ENCODE measurements at places on chromosomes 7 and 10.

- DNase-seq = no peak
Measured at GRCh38 chr7:91571601-91572000, 307.4 kb downstream of the FZD1 start.

DNA sequence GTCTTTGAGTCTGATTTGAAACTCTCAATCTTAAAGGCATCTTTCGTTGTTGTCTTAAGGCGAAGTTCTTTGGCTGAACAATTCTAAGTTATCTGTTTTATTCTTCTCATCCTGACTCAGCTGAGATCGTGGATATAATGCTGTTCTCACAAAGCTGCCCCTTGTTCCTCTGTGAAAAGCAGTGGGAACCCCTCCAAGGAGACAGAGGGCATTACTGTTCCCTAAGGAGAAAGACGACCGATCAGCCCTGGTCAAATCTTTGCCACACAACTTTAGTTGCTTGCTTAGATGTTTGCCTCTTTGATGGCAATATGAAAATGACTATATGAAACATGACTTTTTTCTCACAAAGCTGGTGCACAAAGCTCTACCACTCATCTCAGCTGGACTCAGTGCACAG, 1016.7 kb downstream of the REEP3 start:
- no peak for DNase-seq

DNA sequence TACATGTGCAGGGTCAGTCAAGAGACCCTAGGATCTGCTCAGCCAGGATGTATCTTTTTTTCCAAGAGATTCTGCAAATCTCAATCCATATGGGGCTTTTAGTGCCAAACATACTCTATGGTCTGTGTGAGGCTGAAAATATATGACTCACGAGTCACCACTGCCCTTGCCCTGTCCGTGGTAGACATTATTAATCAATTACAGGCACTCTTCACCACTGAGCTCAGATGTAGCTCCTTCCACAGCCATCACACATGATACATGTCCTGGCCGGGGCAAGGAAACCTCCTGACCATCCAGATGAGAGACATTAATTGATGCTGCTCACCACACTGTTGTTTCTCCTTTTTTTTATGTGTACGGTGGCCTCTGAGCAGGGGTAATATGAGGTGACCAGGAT, 90.2 kb upstream of the RET start:
- no peak for DNase-seq

GRCh38 chr7:70214071-70214470, 615.8 kb downstream of the AUTS2 start:
- no peak for DNase-seq

- DNase-seq = no peak
Measured at GRCh38 chr7:19403691-19404090, 258.5 kb upstream of the FERD3L start.

DNA sequence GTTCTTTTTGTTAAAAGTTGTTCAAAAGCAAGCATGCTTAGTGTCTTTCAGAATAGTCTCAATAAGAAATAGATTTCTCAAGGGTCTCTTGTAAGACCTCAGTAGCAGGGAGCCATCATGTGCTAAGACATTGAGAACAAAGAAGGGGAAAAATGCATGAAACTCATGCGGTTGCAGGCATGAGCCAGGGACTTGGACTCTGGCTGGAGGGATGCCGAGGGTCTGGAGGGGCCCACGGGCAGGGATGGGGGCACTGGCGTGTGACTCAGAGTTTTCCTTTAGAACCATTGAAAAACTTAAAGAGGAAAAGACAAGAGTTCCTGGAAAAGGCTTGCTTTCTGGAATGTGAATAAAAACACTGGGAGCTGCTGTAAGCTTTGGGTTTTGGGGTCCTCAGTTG, 253.3 kb downstream of the CCDC3 start:
- DNase-seq = no peak

DNA sequence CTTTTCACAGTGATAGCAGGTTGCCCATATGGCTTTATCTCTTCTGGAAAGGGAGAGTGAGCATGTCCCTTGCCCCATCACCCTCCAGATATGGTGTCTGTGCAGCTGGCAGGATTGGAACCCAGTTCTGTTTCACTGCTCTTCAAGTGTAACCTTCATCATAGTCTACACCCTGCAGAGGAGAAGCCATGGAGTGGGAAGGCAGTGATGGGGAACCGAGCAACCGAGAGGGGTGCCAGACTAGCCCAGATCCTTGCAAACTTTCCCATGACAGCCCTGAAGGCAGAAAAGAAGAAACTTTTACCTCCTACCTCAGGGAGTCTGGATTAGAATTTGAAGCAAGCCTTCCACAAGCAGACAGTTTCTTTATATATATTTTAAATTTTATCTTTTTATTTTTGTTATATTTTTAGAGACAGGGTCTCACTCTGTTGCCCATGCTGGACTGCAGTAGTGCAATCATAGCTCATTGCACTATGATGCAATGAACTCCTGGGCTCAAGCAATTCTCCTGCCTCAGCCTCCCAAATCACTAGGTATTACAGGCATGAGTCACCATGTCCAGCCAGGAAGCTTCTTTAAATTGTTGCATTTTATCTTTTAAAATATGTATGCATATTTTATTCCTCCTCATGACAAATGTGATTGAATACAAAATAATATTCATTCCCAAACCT, 133.3 kb downstream of the KCNMA1 start:
- no peak for DNase-seq

- no peak for DNase-seq
Measured at GRCh38 chr10:33900596-33900995, 566.1 kb upstream of the NRP1 start.

DNA sequence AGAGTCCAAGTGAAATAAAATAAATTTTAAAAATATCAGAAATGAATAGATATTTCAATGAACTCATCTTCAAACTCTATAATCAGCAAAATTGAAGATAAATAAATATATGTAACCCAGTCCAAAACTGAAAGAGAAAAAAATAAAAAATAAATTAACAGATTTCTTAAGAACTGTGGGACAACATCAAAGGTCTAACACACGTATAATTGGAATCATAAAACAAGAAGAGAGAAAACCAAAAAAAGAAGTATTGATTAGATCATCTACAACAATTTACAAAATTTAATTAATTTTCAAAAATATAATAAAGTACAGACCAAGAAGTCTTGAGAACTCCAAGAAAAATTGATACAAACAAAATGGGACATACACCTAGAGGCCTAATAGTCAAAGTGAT, 625.8 kb upstream of the SORCS1 start:
- no peak for DNase-seq

GRCh38 chr7:128031901-128032604, 816 bp upstream of the LRRC4 start:
- DNase-seq = peak; percentile 20

- no peak for DNase-seq
Measured at GRCh38 chr7:17937506-17938120, 2.7 kb downstream of the SNX13 start.

DNA sequence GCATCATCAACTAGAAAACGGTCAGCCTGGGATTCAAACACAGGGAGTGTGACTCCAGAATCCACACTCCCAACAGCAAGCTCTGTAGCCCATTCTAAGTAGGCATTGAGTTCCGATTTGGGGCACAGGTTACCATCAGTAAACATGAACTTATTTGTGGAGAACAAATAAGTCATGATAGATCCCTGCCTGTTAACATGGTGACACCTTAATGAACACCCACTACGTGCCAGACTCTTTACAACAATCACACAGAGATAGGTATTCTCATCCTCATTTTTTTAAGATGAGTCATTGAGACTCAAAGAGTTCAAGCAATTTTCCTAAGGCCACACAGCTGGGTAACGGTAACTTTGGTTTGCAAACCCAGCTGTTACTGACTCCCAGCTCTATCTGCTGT, 91.5 kb downstream of the LYZL2 start:
- DNase-seq = no peak

DNA sequence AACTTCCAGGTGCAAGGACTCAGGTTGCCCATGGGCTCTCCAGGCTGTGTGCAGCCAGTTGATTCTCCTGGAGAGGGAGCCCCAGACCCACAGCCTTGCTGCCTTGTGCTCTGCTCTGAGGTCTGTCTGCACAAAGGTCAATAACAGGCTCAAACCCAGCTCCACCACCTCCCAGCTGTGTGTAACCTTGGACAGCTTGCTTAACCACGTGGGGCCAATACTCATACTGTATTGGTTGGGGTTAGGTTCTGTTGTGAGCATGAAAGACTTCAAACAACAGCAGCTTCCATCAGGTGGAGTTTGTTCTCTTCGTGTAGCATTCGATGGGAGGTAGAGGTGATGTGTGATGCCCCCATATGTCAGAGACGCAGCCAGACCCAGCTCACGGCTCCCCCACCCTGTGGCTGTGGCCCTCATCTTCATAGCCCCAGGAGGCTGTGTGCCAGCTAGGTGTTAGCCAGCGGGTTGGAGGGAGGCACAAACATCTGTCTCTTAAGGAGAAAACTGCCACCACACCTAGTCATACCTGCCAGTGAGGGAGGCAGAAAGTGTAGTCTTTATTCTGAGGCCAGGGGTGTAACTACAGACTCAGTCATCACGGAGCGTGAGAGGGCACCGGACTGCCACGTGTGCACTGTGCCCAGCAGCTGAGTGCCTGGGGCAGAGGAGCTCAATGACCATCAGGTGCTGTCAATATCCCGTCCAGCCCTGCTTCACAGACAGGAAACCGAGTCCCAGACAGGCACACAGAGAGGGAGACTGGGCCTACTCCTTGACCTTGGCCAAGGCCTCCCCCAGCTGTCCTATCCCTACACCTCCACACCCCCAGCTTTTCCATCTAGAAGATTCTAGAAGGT, 8.1 kb upstream of the POLD2 start:
- DNase-seq = no peak

DNA sequence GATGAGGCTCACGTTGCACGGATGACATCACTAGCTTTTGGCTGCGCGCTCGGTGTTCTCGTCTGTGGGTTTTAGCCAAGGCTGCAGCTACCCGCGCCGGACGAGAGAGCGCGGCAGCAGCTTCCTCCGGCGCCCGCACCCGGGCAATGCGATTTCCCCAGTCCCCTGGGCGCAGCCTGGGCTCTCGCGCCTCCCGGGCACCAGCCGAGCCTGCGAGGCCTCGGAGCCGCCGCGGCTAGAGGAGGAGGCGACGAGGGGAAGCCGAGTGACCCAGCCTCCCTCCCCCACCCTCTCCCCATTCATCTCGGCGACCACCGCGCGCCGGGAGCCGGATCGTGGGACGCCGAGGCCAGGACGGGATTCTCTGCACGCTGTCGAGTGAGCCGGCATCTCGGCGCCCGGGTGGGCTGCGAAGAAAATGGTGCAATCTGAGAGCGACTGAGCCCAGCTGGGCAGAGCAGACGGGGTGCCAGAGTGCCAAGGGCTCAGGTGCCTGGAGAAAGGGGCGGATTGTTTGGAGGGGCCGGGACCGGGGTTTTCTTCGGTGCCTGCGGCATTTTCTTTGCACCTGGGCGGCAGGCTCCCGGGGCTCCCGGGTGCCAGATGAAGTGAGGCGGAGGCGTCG, 1.2 kb upstream of the TMEM178B start:
- DNase-seq = no peak

DNA sequence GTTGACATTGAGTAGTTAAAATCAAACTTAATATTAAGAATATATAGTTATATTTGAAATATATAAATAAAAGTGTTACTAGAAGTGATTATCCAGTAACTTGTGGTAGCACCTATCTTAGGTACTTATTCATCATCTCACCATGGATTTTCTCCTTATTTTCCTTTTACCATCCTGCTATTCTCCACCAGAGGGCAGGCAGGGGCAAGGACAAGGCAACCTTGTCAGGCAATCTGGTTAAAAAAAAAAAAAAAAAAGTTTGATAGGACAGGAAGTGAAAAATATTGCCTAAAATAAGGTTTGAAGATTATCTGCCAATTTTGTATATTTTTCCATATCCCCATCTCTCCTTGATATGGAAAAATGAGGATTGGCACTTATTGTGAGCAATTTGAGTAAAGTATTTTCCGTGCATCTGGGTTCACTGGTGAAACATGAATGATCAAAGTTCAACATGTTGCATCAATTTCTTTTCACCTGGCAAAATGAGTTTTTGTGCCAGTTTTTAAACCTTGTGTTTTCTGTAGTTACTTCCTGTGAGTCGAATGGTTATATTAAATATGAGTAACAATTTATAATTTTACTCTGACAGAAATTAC, 256.7 kb downstream of the AGMO start:
- no peak for DNase-seq

- no peak for DNase-seq
Measured at GRCh38 chr7:113519472-113519871, 399.3 kb downstream of the PPP1R3A start.

- no peak for DNase-seq
Measured at GRCh38 chr10:31897506-31897905, 31.1 kb downstream of the ARHGAP12 start.

- no peak for DNase-seq
Measured at GRCh38 chr7:81140775-81141174, 221.9 kb upstream of the SEMA3C start.
